ENCODE measurements at places on chromosomes 3 and 15.

GRCh38 chr15:27234593-27234992, 263.6 kb downstream of the GABRG3 start:
- no peak for DNase-seq

GRCh38 chr15:68487087-68487843, 55.3 kb upstream of the ITGA11 start:
- DNase-seq: no peak

DNA sequence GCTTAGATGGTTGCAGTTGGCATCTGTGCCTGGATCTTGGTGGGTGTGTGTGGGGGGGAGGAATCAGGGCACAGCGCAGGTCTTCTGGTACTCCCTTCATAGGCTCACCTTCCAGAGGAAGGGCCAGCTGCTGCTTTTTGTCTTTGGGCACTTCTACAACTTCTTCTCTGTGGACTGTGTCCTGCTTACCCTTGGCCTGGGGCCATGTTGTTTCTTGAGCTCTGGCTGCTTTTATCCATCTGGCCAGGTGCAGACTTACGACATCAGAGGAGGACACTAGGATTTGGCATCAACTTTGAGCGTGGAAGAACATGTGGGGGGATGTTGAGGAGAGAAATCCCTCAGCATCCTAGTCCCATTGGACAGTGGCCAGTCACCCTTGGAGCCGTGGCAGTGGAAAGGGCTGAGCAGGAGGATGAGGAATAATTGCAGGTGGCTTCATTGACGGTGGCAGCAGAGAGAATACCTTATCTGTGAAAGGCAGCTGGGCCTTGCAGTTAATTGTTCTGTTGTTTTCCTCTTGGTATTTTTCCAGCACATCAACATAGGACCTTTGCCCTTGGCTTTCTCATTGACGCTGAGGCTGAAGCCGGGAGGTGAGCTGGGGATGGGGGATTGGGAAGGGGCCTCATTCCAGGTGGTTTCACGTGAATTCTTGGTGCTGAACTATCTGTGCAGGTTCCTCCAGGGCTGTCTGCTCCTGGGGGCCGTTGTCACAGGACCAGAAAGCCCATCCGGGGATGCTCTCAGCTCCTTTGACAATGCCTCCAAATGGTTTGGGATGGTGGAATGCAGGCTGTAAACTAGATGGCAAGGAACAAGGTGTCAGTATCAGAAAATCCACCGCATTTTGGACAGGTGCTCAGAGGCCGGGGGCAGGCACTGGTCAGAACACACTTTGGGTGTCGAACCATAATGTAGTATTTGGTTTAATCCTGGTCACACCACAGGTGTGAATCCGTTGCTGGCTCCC, 9.7 kb downstream of the EPHB1 start:
- DNase-seq: no peak

DNA sequence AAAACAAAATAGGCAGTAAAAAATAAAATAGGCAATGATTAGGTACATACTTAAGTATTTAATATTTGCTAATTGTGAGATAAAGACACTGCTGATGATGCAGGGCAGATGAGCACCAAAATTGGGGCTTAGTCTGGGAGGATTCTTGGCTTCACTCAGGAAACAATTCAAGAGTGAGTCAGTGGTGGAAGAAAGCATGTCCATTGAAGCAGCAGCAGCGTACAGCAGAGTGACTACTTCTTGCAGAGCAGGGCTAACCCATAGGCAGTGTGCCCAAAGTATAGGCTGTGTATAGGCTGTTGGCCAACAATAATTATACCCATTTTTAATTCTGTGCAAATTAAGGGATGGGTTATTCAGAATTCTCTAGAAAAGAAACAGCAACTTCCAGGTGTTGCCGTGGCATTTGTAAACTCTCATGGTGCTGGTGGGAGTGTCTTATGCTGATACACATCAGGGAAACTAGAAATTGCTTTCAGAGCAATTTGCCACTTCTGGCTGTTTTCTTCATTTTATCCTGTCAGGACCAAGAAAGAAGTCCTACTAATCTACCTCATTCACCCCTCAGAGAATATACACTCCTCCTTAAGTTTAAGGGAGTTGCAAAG, 317.3 kb upstream of the NAALADL2 start:
- DNase-seq: no peak

GRCh38 chr3:79204351-79204750, 563.4 kb downstream of the ROBO1 start:
- DNase-seq: no peak

DNA sequence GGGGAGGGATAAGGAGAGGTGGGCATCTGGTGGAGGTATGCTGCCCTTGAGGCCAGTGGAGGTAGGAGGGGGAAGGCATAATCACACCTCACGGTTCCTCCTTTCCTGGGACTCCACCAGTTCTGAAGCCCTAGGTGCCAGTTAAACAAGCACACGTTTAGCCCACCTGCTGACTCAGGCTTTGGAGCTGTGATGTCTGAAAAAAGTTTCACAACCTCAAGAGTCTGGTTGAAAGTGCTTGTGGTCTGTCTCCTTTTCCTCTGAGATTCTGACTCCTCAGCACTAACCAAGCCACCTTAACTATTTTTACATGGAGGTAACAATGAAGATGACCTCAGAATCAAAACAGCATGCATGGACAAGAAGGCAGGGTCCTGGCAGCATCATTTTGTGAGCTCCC, 23.0 kb downstream of the HPS3 start:
- DNase-seq: no peak

GRCh38 chr15:48887144-48887543, 9.2 kb downstream of the EID1 start:
- no peak for DNase-seq

- no peak for DNase-seq
Measured at GRCh38 chr3:99648516-99648915, 10.1 kb downstream of the COL8A1 start.

DNA sequence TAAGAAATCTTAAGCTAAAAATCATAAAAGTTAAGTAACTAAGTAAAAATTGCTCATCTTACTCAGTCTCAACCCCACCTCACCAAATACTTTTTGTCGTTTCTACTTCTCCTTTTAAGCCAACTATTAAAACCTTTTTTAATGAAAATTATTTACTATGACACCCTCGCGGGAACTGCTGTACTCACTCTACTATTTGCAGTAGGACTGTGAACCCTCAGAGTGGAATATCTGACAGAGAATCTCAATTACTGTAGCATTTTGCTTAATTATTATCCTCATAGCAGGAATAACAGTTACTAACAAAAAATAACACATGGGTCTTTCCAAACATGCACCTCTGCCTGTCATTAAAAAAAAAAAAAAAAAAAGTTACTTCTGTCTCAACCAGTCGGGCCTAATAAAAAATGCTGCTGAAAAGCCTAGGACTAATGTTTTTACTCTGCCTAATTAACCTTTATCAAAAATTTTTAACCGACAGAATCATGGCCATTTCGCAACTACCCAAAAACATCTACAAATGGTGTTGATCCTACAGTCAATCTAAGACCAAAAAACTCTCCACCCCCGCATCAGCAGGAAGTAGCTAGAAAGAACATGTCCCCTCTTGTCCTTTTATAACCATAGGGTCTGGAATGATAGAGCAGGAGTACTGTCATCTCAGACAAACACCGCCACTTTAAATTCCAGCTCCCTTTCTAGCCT, 10.2 kb downstream of the ALDH1L1 start:
- DNase-seq: no peak

DNA sequence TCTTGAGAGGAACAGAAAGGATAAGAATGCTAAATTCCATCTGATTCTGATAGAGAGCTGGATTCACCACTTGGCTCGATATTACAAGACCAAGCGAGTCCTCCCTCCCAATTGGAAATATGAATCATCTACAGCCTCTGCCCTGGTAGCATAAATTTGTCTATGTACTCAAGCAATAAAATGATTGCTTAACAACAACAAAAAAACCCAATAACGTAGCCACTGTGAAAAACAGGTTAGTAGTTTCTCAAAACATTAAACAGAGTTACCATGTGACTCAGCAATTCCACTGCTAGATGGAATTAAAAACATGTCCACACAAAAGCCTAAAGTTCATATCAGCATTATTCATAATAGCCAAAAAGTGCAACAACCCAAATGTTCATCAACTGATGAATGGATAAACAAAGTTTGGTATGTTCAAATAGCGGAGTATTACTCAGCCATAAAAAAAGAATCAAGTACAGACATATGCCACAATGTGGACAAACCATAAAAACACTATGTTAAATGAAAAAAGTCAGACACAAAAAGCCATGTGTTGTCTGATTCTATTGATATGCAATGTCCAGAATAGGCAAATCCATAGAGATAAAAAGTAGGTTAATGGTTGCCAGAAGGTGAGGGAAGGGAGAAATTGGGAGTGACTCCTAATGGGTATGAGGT, 16.8 kb downstream of the BCL2L10 start:
- DNase-seq: no peak
